ENCODE measurements at places on chromosomes 4 and X.

DNA sequence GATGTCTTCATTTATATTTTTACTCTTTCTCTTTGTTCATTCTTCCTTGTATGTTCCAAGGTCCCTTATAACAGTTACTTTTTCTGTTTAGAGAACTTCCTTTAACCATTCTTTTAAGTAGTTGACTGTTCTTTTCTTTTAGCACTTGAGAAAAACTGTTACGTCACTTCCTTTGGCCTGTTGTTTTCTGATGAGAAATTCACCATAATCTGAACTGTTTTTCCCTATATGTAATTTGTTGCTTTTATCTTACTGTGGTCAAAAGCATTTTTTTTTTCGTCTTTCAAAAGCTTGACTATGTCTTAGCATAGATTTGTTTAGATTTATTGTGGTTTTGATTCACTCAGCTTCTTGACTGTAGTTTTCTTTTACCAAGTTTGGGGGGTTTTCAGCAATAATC, 1660.3 kb upstream of the PCDH10 start:
- H3K27me3 ChIP-seq, result no peaks in the 10 kb centered on the region
- no peak overlapping the region for H3K27ac ChIP-seq
- H3K4me1 ChIP-seq, result no peaks in the 10 kb centered on the region
- no peaks in the 10 kb centered on the region for H3K36me3 ChIP-seq
- DNase-seq, result no peak

DNA sequence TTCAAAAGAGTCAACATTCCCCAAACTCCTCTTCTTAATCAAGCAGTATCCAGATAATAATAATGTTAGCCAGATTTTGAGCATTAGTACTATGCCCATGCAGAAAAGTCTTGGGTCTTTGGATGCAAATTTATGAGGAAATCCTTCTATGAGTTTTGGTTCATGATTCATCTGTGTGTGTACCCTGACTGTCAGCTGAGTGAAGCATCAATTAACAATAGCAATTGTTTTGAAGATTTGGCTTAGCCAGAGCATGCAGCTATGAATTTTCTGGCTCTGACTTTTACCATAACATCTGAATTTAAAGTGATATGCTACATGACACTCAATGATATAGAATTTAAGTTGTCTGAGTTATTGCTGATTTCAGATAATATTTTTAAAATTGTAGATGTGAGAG, 145.8 kb downstream of the KLHL4 start:
- DNase-seq, result no peak
- no peaks in the 10 kb centered on the region for H3K27me3 ChIP-seq
- no peak overlapping the region for H3K27ac ChIP-seq

DNA sequence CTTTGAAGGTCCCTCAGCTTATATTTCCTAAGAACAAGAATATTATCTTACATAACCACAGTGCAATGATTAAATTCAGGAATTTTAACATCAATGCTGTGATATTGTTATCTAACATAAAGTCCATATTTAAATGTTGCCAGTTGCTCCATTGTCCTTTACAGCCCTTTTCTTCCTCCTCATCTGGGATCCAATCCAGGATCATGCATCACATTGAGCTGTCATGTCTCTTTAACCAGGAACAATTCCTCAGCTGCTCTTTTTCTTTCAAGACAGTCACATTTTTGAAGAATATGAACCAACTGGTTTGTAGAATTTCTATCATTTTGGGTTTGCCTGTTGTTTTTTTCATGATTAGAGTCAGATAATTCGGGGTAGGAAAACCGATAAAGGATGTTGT, 12.0 kb downstream of the TMSB4X start:
- H3K27me3 ChIP-seq, result no peaks in the 10 kb centered on the region
- peaks cover 3% of the 10 kb centered on the region for H3K36me3 ChIP-seq
- no peak for DNase-seq

GRCh38 chr4:87066403-87067123, 131.8 kb downstream of the AFF1 start:
- H3K27ac ChIP-seq, result peak overlapping the region; percentile 52
- no peaks in the 10 kb centered on the region for H3K27me3 ChIP-seq
- H3K4me1 ChIP-seq, result peaks cover 10% of the 10 kb centered on the region

- H3K36me3 ChIP-seq, result no peaks in the 10 kb centered on the region
- no peaks in the 10 kb centered on the region for H3K4me1 ChIP-seq
- no peak for DNase-seq
- no peak overlapping the region for H3K27ac ChIP-seq
- no peak overlapping the region for H3K4me3 ChIP-seq
Observed at GRCh38 chr4:58064653-58065052, 954.5 kb upstream of the IGFBP7 start.

DNA sequence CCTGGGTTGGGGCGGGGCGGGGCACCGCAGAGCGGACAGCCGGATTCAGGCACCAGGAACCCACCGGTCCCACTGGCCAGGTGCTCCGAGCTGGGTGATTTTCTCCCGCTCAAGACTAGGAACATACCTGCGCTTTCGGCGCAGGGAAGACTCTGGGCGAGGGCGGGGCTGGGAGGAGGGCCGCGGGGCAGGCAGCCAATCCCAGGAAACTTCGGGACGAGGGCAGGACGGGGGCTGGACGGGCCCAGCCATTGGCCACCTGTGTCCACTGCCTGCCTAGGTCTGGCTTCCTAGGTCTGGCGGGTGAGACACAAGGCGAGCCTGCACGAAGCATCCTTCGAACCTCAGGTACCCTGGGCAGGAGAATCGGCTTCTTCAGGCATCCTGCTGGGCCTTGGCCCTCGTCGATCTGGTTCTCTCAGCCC, 274 bp upstream of the ERVMER34-1 start:
- H3K36me3 ChIP-seq, result peaks cover 1% of the 10 kb centered on the region
- peak overlapping the region; percentile 75 for H3K4me3 ChIP-seq
- peak; percentile 50 for DNase-seq
- peak overlapping the region; percentile 73 for H3K27ac ChIP-seq

DNA sequence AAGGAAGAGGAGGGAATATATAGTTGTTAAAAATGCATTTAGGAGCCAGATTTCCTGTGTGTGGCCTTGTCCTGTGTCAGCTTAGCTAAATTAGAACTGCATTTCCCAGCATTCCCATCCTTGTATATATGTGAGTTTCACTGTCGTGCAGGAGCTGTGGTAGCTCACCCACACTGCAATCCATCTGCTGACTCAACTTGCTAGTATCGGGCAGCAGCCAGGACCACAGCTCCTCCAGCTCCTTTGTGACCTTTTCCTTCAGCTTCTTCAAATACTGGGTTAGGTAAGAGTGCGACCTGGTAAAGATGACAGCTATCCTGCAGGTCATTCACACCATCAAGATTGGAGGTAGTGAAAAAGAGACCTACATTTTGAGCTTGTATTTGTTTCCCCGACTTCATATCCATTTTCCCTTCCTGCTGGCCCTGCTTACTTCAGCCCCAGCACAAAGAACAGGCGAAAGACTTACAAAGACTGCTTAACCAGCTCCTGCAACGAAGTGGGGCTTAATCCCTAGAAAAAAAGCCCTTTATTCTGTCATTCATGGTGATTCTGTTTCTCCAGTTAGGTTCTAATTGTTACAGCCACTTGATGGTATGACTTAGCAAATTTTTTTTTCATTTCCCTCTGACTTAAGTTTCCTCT, 11.4 kb downstream of the ASIC5 start:
- no peak overlapping the region for H3K4me3 ChIP-seq
- no peaks in the 10 kb centered on the region for H3K36me3 ChIP-seq
- no peaks in the 10 kb centered on the region for H3K27me3 ChIP-seq
- no peak for DNase-seq

DNA sequence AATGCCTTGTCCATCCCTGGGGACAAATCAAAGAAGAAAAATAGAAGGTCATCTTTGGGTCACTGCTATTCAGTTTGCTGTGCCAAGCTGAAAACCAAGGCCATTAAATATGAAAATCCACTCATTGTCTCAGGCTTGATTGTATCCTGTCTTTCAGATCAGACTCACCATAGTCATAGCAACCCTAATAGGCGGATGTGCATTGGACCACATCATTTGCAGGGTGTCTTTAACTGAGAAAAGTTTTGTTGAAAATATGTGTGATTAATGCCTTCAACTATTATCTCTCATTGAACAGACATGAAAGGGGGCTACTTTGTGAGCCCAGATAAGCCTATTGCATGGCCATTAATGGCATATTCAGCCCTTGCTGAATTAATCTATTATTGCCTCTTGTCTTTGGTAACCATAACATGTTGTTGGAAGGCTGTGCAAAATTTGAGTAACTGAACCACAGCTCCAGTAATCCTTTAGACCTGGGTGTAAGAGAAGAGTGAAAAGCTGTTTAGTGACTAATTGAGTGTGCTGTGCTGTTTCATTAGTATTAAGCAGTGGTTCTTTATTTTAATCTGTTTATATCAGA, 453.6 kb upstream of the EPHA5 start:
- no peaks in the 10 kb centered on the region for H3K36me3 ChIP-seq
- no peak for DNase-seq
- H3K27ac ChIP-seq, result no peak overlapping the region
- no peak overlapping the region for H3K4me3 ChIP-seq
- H3K27me3 ChIP-seq, result no peaks in the 10 kb centered on the region

GRCh38 chr4:113539408-113539807, 222.1 kb downstream of the CAMK2D start:
- H3K27ac ChIP-seq, result no peak overlapping the region
- no peak for DNase-seq
- peaks cover 10% of the 10 kb centered on the region for H3K4me1 ChIP-seq
- H3K27me3 ChIP-seq, result no peaks in the 10 kb centered on the region
- peaks cover 12% of the 10 kb centered on the region for H3K36me3 ChIP-seq

DNA sequence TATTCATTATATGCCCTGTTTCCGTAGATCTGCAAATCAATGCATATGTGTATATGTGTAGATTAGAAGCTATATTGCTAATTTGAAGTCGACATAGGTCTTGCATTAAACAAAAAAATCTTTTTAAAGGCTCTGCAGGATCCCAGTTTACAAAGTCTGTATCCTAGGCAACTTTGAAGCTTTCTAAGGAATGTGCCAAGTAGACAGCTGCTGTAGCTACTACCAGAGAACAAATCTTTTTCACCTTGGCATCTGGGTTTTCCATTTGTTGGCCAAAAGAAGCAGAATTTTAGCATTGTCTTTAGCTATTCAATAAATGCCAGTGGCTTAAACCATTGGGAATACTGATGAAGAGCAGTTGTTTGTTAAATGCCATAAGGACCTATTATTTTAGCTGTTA, 88.0 kb downstream of the NAA11 start:
- H3K27ac ChIP-seq, result no peak overlapping the region
- H3K4me3 ChIP-seq, result no peak overlapping the region
- no peak for DNase-seq
- H3K27me3 ChIP-seq, result no peaks in the 10 kb centered on the region
- H3K4me1 ChIP-seq, result no peaks in the 10 kb centered on the region
- H3K36me3 ChIP-seq, result no peaks in the 10 kb centered on the region

DNA sequence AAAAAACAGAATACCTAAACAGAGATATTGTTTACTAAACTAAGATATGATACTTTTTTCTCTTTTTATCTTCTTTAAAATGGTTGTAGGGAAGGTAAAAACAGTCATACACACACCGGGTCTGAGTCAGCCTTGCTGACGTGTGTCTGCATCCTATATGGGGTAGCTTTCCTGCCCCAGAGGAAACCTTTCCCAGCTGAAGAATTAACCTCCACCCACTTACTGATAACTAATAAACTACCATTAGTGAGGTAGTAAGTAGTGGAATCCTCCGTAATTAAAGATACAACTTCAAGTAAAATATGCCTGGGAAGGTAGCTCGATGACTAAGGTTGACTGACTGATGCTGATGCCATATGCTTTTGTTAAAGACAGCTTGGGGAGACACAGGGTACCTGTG, 312.2 kb downstream of the DCTD start:
- no peak overlapping the region for H3K4me3 ChIP-seq
- DNase-seq, result no peak
- H3K4me1 ChIP-seq, result peaks cover 9% of the 10 kb centered on the region
- no peaks in the 10 kb centered on the region for H3K27me3 ChIP-seq

GRCh38 chr4:107349266-107349665, 313.2 kb upstream of the DKK2 start:
- H3K36me3 ChIP-seq, result peaks cover 13% of the 10 kb centered on the region
- H3K27ac ChIP-seq, result peak overlapping the region; percentile 50
- no peak for DNase-seq
- H3K4me1 ChIP-seq, result peaks cover 2% of the 10 kb centered on the region
- no peak overlapping the region for H3K4me3 ChIP-seq

- no peaks in the 10 kb centered on the region for H3K36me3 ChIP-seq
- no peak overlapping the region for H3K27ac ChIP-seq
- DNase-seq, result no peak
Observed at GRCh38 chr4:1055721-1056590, 44.5 kb downstream of the FGFRL1 start.

GRCh38 chr4:26191353-26191752, 129.5 kb upstream of the RBPJ start:
- H3K36me3 ChIP-seq, result no peaks in the 10 kb centered on the region
- peaks cover 6% of the 10 kb centered on the region for H3K4me1 ChIP-seq
- peaks cover 4% of the 10 kb centered on the region for H3K27me3 ChIP-seq
- DNase-seq, result no peak

DNA sequence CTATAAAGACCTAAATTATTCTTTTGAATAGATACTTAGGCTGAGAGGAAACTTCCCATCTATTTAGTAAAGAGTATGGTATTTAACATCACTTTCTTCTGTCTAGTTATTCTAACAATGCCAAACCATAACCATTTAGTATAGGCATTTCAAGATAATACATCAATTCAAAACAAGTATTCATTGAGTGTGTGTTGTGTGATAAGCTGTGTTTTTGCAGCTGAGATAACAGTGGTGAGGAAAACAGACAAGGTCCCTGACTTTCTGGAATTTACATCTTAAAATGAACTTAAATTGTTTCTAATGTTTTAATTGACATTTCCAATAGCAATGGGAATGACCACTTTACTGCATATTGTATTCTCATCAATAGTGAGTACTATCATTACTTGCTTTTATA, 22.4 kb upstream of the TSPAN5 start:
- no peak for DNase-seq
- H3K27ac ChIP-seq, result no peak overlapping the region
- H3K36me3 ChIP-seq, result no peaks in the 10 kb centered on the region
- H3K4me3 ChIP-seq, result no peak overlapping the region
- H3K4me1 ChIP-seq, result peaks cover 16% of the 10 kb centered on the region
- peaks cover 12% of the 10 kb centered on the region for H3K27me3 ChIP-seq

- H3K27me3 ChIP-seq, result no peaks in the 10 kb centered on the region
- no peak overlapping the region for H3K4me3 ChIP-seq
- peaks cover 7% of the 10 kb centered on the region for H3K4me1 ChIP-seq
- no peaks in the 10 kb centered on the region for H3K36me3 ChIP-seq
- H3K27ac ChIP-seq, result no peak overlapping the region
Observed at GRCh38 chr4:122728856-122729255, 3.6 kb upstream of the BBS12 start.

DNA sequence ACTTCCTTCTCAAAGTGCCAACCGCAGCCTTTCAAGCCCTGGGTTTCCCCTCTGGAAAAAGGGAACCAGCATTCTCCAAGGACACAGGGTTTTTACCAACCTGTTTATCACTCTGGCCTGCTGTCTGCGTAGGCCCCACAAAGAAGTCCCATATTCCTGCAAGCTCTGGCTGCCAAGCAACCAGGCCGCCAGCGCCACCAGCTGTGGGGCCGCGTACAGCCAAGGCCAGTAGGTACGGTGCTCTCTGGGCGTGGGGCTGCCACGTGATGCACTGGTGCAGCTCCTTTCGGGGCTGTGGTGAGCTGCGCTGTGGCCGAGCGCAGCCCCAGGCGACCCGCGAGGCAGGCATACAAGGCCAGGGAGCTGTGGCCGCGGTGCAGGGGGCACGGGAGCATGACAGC, 22.1 kb downstream of the LUZP4 start:
- peaks cover 2% of the 10 kb centered on the region for H3K27me3 ChIP-seq
- H3K27ac ChIP-seq, result no peak overlapping the region
- peak; percentile 49 for DNase-seq
- peak overlapping the region; percentile 35 for H3K4me3 ChIP-seq

GRCh38 chr4:78166622-78167021, 109.5 kb downstream of the FRAS1 start:
- H3K4me1 ChIP-seq, result peaks cover 46% of the 10 kb centered on the region
- H3K27ac ChIP-seq, result peak overlapping the region; percentile 40
- no peaks in the 10 kb centered on the region for H3K27me3 ChIP-seq
- no peak overlapping the region for H3K4me3 ChIP-seq
- H3K36me3 ChIP-seq, result no peaks in the 10 kb centered on the region
